ENCODE measurements at places on chromosomes 1 and 21. TPM values are rescaled to one million over a fixed set of nuclear protein-coding genes. Genes with fewer than 3 reads are reported as not detected.

GRCh38 chr1:119007339-119007669, 19.2 kb upstream of the TBX15 start:
- DNase-seq: no peak

- DNase-seq: no peak
These were observed 10.3 kb upstream of the ADARB1 start for GRCh38 chr21:45064091-45064490.

- DNase-seq: no peak
These were observed 9.5 kb downstream of the WNT9A start for GRCh38 chr1:227938276-227938675.

DNA sequence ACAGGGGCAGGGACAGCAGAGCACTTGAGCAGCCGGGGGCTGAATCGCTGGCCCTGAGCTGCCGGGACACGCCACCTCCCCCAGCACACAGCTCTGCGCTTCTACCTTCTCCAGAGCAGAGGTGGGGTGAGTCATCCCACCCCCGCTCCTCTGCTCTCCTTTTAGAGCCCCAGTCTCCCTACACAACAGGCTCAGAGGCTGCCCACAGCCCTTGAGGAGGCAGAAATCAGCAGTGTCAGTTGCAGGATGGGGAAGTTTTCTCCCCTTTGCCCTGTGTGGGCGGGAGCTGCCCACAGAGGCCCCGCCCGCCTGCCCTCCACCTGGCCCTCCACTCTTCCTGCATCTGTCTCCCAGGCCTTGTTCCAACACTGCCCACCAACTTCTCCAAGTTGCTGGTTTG, 94.6 kb downstream of the STUM start:
- no peak for DNase-seq

The TNFAIP8L2 gene
- total RNA-seq: not detected

DNA sequence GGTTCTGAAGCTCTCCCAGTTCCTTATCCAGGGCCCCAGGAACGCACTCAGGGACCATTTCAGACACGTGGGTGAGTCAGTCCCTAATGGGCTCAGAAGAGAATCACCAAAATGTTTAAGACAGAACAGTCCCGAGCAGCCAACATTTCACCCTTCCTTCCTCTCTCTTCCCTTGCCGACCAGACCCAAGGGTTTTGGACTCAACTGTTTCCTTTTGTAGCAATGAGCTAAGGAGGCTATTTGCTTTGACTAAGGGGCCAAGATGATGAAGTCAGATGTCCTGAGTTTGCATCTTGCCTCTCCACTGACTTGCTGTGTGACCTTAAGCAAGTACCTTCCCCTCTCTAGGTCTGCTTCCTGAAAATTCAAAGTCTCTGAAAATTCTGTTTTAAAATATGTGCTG, 472.3 kb upstream of the VAMP3 start:
- peak; percentile 24 for DNase-seq

The CAPN9 gene
- 0.72 TPM for total RNA-seq

The LRRC38 gene
- total RNA-seq: 2.6 TPM

DNA sequence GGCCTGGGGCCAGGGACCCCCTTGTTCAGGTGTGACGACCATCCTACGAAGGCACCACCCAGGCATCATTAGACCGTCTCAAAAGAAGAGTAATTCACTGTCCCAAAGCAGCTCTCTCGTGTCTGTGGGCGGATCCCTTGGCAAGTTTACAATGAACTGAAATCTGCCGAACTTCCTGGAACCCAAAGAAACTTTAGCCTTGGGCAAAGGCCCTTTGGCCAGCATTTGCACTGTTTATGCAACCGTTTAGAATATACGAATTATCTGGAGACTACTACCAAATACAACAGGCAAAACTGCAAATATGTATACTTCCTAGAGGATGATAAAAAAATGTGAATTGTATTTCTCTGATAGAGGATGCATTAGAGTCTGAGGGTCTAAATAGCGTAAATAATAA, 1.4 kb upstream of the SOD1 start:
- DNase-seq: no peak

The C8B gene
- 0.76 TPM for total RNA-seq

GRCh38 chr21:33789697-33790096, 125.9 kb downstream of the ATP5PO start:
- no peak for DNase-seq

DNA sequence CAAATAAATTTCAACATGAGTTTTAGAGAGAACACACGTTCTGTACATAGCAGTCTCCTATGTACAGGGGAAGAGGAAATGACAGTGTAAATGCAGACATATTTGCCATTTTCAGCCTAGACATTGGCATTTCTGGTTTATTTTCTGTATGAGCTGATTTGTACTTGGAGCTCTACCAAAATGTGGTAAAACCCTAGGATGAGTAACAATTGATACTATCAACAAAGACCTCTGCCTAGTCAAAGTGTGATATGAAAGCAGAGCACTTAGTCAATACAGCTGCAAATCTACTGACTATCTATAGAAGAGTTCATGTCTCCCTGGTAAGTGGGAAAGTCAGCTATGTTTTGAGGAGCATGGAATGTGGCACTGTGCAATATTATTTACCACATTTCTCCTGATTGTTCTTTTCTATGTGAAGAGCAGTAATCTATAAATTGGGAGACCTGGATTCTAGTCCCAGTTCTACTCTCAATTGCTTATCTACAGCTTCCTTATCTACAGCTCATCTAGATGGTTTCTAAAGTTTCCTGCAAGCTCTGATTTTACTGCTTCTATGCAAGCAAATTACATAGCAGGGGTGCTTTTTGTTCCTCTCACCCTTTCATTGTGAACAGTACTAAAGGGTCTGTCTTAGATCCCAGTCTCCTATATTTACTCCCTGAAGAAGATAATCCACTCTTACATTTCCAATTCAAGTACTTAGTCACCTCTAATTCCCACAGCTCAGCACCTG, 334.2 kb downstream of the NTNG1 start:
- no peak for DNase-seq

The C1orf141 gene
- not detected for total RNA-seq

- no peak for DNase-seq
These were observed 142.1 kb upstream of the COL11A1 start for GRCh38 chr1:103250441-103250861.

DNA sequence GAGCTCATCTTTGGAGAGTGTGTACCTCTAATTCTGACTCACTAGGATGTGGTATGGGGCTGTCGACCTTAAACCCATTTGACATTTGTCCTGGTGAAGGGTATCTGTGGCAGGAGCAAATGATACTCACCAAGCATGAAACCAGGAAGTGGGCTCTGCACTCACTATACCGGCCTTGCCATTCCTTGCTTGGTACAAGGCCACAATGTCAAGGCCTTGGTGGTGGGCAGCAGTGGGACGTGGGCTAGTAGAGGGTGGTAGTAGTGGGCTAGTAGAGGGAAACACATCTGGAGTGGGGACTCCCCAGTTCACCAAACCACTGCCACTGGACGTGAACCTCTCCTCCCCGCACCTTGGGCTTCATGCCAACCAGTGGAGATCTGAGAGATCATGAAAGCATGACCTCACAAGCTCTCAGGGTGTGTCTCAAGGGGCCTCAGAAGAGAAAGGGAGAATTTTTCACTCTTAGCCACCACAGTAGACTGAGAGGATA, 11.5 kb downstream of the TNFSF4 start:
- no peak for DNase-seq

The CNR2 gene
- not detected for total RNA-seq

DNA sequence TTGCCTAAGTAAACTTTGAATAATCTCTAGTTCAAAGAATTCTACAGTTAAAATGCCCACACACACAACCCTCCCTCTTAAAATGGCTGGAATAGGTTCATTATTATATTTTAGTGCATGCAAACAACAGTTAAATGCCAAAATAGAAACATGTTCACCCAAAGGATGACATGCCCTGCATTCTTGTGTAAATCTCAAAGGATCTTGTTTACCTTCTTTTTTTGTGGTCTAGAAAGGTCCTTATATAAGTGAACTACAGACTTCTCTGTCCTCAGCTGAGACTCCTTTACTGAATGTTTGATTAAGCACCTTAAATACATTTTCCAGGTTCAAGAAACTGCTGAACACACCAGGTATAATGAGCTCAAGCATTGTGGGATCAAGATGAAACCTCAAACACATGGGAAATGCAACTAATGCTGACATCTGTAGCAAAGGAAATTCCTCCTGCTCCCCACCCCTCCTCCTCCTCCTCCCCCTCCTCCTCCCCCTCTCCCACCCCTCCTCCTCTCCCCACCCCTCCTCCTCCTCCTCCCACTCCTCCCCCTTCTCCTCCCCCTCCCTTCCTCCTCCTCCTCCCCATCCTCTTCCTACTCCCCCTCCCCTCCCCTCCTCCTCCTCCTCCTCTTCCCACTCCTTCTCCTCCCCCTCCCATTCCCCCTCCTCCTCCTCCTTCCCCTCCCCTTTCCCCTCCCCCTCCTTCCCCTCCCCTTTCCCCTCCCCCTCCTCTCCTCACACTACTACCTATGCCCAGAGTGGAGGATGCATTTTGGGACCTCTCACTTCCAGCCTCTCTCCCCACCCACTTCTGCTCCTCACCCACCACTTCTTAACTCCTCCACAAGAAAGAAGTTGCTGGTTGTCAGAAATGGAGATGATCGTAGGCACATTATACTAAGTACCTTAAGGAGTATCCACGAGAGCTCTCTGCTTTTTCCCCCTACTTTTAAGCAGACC, 233.9 kb downstream of the MRPL39 start:
- no peak for DNase-seq

DNA sequence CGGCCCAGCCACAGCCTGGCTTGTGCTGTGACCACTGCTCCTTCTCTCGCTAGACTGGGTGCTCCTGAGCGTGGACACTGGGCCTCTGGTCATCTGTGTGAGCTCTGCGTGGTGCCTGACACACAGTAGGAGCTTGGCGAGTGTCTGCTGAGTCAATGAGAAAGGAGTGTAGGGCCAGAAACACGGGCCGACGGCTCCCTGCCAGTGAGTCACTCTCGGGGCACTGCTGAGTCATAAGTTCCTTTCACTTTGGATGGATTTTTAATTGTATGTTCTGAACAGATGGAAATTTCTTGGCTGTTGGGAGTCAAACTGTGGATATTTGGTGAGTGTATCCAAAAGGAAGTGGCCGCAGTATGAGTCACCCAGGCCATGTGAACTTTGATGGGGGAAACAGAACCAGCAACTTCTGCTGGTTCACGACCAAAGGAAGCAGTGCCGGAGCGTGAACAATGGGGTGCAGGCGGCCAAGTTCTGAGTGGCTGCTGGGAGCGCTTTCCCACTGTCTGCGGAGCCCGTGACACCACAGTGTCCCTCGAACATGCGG, 41.0 kb upstream of the COL18A1 start:
- no peak for DNase-seq

The RNF187 gene
- total RNA-seq: 117 TPM

The RAB3B gene
- 16.9 TPM for total RNA-seq

GRCh38 chr1:35864813-35865212, 18.2 kb upstream of the AGO1 start:
- DNase-seq: no peak

- no peak for DNase-seq
These were observed 142.6 kb downstream of the CLIC6 start for GRCh38 chr21:34811368-34811767.

The ZFP69B gene
- 9.5 TPM for total RNA-seq

- peak; percentile 90 for DNase-seq
These were observed at the start of gene LRRC3 for GRCh38 chr21:44454747-44455523. Gene LRRC3, plus strand, starts transcription at chr21:44455510. Its CDS starts 1,135 bp downstream, at chr21:44456645.

GRCh38 chr21:45014747-45015468, 59.5 kb upstream of the ADARB1 start:
- no peak for DNase-seq

DNA sequence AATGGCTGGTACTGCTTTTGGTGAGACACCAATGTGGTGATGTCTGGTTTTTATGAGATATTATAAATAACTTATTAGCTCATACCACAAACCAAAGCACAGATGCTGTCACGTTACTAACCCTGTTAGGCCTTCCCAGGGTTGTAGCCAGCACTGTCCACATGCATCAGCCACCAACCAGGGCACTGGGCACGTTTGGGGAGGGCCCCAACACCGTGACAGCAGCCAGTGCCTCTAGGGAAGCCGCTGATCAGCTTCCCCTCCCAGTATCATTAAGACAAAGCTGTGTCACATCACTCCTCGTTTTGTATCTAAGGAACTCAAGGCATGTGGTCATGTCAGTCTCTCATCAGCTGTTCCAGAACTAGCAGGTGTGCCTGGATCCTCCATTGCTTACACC, 13.9 kb downstream of the URB1 start:
- no peak for DNase-seq

GRCh38 chr1:174794861-174795260, 204.9 kb upstream of the CACYBP start:
- no peak for DNase-seq

GRCh38 chr1:224333309-224333926, 3.4 kb upstream of the NVL start:
- DNase-seq: no peak

GRCh38 chr1:230083053-230083452, 16.0 kb downstream of the GALNT2 start:
- no peak for DNase-seq

The CYP4Z1 gene
- total RNA-seq: not detected

The HIPK1 gene
- total RNA-seq: 62.0 TPM

The RHCE gene
- total RNA-seq: 0.88 TPM

DNA sequence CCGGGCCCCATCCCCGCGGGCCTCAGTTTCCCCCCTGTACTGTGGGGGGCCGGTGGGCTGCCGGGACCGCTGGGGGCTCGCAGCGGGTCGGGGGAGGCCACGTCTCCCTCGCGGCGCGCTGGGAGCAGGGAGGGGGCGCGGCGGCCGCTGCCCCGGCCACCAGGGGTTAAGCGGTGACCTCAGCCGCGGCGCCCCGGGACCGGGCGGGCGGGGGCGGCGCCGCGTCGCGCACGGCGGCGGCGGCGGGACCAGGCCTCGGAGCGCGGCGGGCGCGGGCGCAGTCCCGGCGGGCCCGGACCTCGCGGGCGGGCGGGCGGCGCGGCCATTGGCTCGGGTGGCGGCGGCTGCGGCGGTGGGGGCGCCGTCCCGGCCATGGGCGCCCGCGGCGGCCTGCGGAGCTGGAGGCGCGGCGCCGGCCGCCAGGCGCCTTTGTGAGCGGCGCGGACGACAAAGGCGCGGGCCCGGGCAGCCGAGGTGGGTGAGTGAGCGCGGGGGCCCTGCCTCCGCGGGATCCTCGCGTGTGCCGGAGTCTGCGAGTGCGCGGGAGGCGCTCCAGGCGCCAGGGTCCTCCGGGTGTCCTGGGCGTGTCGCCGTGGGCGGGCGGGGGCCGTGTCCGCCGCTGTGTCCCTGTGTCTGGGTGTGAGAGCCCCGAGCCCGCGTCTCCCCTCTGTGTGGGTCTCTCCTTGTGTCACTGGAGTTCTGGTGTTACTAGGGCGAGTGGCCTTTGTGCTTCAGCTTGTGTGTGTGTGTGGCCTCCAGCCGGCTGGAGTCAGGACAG, at the start of gene ARHGEF10L:
TSS of gene ARHGEF10L (plus strand) at position 222 of the 778 bp plus-strand sequence. CDS start 40,898 bp downstream, outside the sequence.
- no peak for DNase-seq

DNA sequence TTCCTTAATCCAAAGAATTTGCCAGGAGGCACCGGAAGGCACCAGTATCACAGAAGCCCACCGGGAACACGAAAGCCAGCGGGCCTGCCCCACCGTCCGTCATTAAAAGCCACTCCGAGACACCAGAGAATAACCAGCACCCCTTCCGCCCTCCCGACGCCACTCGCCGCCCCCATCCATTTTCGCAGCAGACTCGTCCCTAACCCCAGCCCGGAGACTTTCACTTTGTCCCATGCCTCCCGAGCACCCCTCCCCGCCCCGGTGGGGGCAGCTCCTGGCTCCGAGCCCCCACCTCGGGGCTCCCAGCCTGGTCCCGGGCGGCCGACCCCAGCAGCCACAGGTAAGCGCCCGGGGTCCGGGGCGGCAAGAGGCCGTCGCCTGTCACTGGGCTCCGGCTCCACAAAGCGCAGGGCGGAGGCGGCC, 105.4 kb downstream of the SLC45A1 start:
- no peak for DNase-seq

All from type B pancreatic cell (in vitro differentiated cells).